ENCODE measurements at places on chromosomes 6 and 20.

DNA sequence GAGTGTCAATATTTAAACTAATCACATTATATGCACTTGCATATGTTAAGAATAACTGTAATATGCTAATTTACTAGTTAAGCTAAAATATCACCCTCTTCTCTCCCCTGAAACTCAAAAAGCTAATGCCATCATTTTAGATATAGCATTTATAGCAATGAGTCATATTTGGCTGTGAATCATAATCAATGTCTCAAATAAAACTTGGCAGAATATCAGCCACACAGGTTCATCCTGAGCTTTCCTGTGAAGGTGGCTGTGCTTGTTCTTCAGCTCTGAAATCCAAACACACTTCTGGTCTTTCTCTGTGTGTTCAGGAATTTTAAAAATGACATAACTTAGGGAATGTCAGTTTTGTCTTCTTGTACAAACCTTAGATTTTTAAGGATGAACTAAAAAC, 12.8 kb upstream of the PNRC1 start:
- no peaks in the 10 kb centered on the region for H3K4me1 ChIP-seq
- H3K36me3 ChIP-seq = no peaks in the 10 kb centered on the region
- H3K4me3 ChIP-seq = no peak overlapping the region
- DNase-seq = peak; percentile 50

GRCh38 chr6:1792989-1793388, 183.3 kb downstream of the FOXC1 start:
- peak; percentile 48 for DNase-seq
- H3K36me3 ChIP-seq = no peaks in the 10 kb centered on the region
- H3K4me1 ChIP-seq = peaks cover 13% of the 10 kb centered on the region
- no peak overlapping the region for H3K27ac ChIP-seq
- H3K4me3 ChIP-seq = no peak overlapping the region

GRCh38 chr20:35150846-35151579, 3.9 kb upstream of the EDEM2 start:
- no peaks in the 10 kb centered on the region for H3K27me3 ChIP-seq
- H3K4me3 ChIP-seq = no peak overlapping the region
- H3K27ac ChIP-seq = no peak overlapping the region
- H3K4me1 ChIP-seq = peaks cover 7% of the 10 kb centered on the region

DNA sequence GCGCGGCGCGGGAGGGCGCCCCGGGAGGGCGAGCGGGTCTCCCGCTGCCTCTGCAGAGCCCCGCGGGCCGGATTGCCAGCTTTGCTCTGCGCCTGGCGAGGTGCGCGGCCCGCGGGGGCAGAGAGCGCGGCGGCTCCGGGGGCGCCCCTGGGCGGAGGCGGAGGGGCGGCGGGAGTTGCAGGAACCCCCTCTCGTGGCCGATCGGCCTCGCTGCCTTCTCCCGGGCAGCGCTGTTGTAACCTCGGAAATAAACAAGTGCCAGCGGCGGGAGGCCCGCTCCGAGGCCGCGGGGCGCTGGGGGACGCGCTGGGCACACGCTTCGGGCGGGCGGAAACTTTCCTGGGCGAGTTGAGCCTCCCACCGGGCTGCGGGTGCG, 1.2 kb downstream of the CDH4 start:
- peaks cover 30% of the 10 kb centered on the region for H3K27me3 ChIP-seq
- H3K4me1 ChIP-seq = peaks cover 17% of the 10 kb centered on the region
- peak overlapping the region; percentile 69 for H3K4me3 ChIP-seq
- H3K27ac ChIP-seq = no peak overlapping the region
- DNase-seq = peak; percentile 63

- no peak for DNase-seq
- no peaks in the 10 kb centered on the region for H3K27me3 ChIP-seq
- no peak overlapping the region for H3K4me3 ChIP-seq
These were observed 18.2 kb upstream of the KIAA1755 start for GRCh38 chr20:38278763-38279162.

- DNase-seq = no peak
- no peak overlapping the region for H3K27ac ChIP-seq
- no peak overlapping the region for H3K4me3 ChIP-seq
- H3K36me3 ChIP-seq = 0 out of 2 replicates have a peak, but pooled peaks cover 3% of the 10 kb centered on the region
These were observed 15.2 kb downstream of the EFHC1 start for GRCh38 chr6:52435345-52435744.

GRCh38 chr6:85677234-85677956, 34.7 kb upstream of the SYNCRIP start:
- H3K4me1 ChIP-seq = peaks cover 26% of the 10 kb centered on the region
- H3K4me3 ChIP-seq = peak overlapping the region; percentile 81
- no peaks in the 10 kb centered on the region for H3K27me3 ChIP-seq
- peak; percentile 47 for DNase-seq
- peak overlapping the region; percentile 80 for H3K27ac ChIP-seq

- no peaks in the 10 kb centered on the region for H3K36me3 ChIP-seq
- peaks cover 1% of the 10 kb centered on the region for H3K4me1 ChIP-seq
- H3K27me3 ChIP-seq = no peaks in the 10 kb centered on the region
- H3K27ac ChIP-seq = no peak overlapping the region
- no peak overlapping the region for H3K4me3 ChIP-seq
- no peak for DNase-seq
These were observed 201.4 kb downstream of the PREX1 start for GRCh38 chr20:48626226-48626937.

DNA sequence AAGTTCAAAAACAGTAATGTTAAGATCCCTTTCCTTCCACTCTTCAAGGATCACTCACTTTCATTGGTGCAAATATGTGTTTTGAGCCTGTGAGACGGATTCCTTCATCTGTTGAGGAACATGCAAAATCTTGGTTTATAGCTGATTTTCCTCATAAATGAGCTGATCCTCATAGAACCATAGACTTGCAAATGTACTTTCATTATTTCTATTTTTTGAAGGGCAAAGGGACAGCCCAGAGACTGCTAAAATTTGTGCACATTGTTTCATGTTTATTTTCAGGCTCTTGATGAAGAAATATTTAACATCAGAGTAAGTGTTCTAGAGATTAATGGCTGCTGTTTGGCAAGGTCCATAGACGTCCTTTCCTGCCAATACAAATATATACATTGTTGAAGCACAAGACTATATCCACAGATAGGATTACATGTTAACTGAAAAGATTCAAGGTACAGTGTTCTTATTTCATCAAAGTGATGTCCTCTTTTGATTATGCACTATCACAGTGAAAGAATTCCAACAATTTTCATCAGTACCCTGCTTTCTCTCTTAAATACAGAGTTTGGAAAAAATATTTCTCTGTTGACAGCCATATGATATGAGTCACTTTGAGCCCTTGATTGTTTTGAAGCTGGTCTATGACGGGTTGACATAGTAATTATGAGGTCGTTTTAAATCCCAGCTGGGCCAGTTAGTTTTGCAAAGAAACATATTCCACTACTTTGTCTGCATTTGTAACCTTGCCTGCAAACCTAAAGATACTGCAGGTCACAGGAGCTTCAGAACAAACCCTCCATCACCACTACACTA, 95.7 kb downstream of the FILIP1 start:
- H3K4me3 ChIP-seq = no peak overlapping the region
- no peaks in the 10 kb centered on the region for H3K27me3 ChIP-seq
- peaks cover 11% of the 10 kb centered on the region for H3K4me1 ChIP-seq
- H3K36me3 ChIP-seq = no peaks in the 10 kb centered on the region
- no peak overlapping the region for H3K27ac ChIP-seq
- no peak for DNase-seq

- no peak overlapping the region for H3K4me3 ChIP-seq
- H3K27ac ChIP-seq = no peak overlapping the region
- DNase-seq = no peak
These were observed 30.5 kb downstream of the PLCB4 start for GRCh38 chr20:9099372-9099771.

DNA sequence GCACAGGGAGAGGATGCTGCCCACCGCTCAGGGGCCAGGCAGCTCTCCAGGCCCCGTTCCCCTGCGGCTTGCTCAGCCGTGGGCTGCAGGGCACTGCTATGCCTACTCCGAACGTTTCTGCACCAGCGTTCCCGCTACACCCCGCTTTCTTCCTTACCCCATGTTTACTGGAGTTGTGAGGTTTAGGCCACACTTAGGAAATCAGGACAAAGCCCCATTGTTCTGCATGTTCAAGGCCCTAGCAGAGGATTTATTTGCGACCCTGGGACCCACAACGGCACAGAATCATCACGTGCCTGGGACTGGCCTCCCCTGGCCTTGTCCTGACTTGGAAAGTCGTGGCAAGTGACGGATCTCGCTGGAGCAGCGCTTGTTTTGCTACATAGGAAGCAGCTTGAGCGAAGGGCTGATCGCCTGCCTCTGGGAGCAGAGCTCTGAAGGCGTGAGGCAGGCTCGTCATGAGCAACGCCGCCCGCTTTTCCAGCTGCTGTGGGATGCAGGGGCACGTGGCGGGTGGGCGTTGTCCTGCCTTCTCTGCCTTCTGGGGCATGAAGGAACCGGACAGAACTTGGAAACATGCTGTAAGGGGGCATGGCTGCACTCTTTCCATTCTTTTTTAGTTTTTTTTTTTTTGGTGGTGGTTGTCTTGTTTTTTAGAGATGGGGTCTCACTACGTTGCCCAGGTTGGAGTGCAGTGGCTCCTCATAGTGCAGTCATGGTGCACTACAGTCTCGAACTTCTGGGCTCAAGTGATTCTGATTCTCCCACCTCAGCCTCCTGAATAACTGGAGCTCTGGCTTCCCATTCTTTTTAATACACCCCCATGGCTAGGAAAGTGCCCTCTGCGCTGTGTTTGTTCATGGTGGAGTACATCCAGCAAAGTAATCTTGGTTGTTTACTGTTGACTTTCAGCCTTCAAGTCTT, 14.6 kb upstream of the TMEM181 start:
- no peak for DNase-seq
- no peaks in the 10 kb centered on the region for H3K27me3 ChIP-seq
- H3K36me3 ChIP-seq = no peaks in the 10 kb centered on the region
- no peak overlapping the region for H3K4me3 ChIP-seq
- no peak overlapping the region for H3K27ac ChIP-seq
- H3K4me1 ChIP-seq = no peaks in the 10 kb centered on the region

- no peak overlapping the region for H3K27ac ChIP-seq
- no peak for DNase-seq
- peaks cover 43% of the 10 kb centered on the region for H3K4me1 ChIP-seq
These were observed 123.9 kb upstream of the NXT1 start for GRCh38 chr20:23226612-23227265.

DNA sequence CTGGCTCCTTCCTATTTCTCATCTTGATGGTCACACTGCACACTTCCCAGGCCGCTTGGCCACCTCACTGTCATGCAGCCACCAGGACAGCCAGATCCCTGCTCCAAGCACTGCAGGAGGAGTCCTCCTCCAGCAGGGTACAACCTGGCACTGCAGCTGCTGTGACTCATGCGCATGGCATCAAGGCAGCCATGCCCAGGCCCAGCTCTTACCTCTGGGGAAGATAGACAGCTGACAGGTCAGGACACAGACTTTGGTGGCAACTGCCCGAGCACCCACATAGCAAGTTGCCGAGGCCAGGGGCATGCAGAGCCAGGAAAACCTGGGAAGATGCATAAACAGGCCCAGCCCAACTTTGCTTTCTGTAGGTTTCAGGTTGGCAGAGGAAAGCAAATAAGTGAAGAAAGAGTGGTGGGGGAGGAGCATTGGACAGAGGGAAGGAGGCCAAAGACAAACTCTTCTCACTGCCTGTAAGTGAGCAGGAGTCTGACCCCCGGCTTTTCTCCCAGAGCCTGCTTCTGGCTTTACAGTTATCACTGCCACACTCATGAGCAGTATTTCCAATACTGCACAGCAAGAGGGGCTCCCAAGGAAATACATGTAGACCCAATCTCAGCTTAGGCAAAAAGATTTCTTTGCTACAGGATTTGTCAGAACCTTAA, 38.8 kb downstream of the SLC22A3 start:
- no peaks in the 10 kb centered on the region for H3K4me1 ChIP-seq
- no peaks in the 10 kb centered on the region for H3K36me3 ChIP-seq
- H3K27ac ChIP-seq = no peak overlapping the region
- DNase-seq = peak; percentile 21

- no peak overlapping the region for H3K4me3 ChIP-seq
- H3K4me1 ChIP-seq = peaks cover 15% of the 10 kb centered on the region
- DNase-seq = no peak
- H3K36me3 ChIP-seq = no peaks in the 10 kb centered on the region
- H3K27me3 ChIP-seq = no peaks in the 10 kb centered on the region
These were observed 41.3 kb downstream of the WASF1 start for GRCh38 chr6:110137924-110138887.

DNA sequence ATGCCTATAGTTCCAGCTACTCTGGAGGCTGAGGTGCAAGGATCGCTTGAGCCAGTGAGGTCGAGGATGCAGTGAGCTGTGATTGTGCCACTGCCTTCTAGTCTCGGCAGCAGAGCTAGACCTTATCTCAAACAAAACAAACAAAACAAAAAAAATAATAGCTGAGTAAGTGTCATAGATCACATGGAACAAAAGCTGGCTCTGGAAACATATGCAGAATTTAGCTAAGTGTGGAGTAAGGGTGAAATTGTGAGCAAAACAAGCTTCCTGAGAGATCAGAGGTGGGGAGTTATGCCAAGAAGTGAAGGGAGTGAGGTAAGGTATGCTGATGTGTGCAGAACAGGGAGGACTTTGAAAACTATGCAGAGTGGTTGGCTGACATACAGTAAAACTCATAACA, 18.7 kb downstream of the SGK1 start:
- H3K4me1 ChIP-seq = peaks cover 24% of the 10 kb centered on the region
- no peak overlapping the region for H3K27ac ChIP-seq
- peak; percentile 30 for DNase-seq

DNA sequence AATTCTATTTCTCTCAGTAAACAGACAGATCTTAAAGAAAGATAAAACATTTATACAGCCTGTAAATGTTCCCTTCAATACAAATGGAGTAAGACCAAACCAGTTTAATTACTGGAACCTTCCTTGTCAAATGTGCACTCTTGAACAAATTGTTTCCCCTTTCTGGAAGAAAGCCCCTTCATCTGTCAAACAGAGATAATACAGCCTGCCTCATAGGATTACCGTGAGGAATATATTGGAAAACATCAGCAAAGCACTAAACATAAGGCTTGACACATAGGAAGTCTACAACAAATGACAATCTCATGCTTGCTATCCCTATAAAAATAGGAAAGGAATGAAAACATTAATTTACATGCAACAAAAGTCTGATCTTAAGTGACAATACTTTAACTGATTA, 173.8 kb downstream of the PTPRK start:
- no peaks in the 10 kb centered on the region for H3K36me3 ChIP-seq
- H3K4me3 ChIP-seq = no peak overlapping the region
- H3K4me1 ChIP-seq = peaks cover 10% of the 10 kb centered on the region
- no peaks in the 10 kb centered on the region for H3K27me3 ChIP-seq

DNA sequence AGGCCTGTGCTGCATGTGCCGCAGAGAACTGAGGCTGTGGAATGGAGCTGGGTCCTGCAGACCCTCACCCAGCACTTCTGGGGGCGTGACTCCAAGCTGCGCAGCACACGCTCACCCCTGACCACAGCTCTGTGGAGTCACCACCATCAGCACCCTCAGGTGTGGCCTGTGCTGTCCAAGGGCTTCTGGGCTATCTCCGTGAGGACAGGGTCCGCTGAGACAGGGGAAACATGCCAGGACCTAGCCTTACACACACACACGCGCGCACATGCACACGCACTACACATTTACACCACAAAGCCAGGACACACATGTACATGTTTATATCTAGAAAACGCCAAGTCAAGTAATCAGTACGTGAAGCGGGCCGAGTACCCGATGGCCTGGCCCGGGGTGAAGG, 26.8 kb upstream of the TCFL5 start:
- H3K36me3 ChIP-seq = peaks cover 46% of the 10 kb centered on the region
- peaks cover 12% of the 10 kb centered on the region for H3K4me1 ChIP-seq
- peak overlapping the region; percentile 74 for H3K27ac ChIP-seq
- DNase-seq = no peak
